ENCODE measurements at places on chromosomes 6 and 20.

DNA sequence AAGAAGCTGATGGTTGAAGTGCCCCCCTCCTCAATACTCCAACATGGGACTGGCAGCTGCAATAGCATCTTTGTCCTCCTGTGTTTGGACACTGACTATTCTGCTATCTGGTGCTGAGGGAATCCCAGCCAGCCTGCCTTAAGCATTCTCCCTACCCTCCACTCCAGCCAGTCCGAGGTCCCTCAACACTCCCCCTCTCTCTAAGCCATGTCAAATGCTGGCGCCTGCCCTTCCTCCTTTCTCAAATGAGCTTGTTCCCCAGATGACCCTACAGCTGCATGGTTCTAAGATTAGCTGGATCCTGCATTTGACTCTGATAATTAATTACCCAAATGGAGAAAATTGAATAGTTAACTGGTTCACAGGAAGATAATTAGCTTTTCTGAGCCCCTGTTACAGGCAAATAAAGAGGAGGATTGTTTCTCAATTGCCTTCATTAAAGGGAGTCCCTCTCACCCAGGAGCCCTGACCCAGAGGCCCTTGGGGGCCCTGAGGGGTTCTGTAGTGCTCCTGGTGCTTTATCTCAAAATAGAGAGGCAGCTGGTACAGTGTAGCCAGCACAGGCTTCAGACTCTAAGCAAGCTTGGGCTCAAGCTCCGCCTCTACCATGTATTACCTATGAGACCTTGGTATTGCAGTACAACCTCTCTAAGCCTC lies 37.9 kb upstream of the CHD6 start:
- no peak for DNase-seq

GRCh38 chr6:31689249-31690110 lies 8.6 kb upstream of the LY6G5C start:
- DNase-seq: no peak

DNA sequence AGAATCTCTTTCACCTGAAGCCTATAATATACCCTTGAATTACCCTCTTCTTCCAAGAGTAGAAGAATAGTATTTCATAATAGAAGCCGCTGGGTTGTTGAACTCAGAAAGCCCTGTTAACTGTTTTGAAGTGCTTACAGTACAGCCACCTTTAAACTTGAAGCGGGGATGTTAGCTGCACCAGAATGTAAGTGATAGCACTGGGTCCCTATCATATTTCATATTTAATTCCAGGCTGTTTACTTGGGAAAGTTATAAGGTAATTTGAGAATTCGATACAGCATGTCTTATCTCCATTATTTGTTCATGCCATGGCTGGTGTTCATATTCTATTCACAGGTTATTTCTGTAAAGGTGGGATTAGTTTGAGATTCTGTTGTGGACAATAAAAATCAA lies 63.5 kb upstream of the VSTM2L start:
- no peak for DNase-seq

- DNase-seq: no peak
Observed at GRCh38 chr20:46111028-46111835, 6.9 kb upstream of the CD40 start.

DNA sequence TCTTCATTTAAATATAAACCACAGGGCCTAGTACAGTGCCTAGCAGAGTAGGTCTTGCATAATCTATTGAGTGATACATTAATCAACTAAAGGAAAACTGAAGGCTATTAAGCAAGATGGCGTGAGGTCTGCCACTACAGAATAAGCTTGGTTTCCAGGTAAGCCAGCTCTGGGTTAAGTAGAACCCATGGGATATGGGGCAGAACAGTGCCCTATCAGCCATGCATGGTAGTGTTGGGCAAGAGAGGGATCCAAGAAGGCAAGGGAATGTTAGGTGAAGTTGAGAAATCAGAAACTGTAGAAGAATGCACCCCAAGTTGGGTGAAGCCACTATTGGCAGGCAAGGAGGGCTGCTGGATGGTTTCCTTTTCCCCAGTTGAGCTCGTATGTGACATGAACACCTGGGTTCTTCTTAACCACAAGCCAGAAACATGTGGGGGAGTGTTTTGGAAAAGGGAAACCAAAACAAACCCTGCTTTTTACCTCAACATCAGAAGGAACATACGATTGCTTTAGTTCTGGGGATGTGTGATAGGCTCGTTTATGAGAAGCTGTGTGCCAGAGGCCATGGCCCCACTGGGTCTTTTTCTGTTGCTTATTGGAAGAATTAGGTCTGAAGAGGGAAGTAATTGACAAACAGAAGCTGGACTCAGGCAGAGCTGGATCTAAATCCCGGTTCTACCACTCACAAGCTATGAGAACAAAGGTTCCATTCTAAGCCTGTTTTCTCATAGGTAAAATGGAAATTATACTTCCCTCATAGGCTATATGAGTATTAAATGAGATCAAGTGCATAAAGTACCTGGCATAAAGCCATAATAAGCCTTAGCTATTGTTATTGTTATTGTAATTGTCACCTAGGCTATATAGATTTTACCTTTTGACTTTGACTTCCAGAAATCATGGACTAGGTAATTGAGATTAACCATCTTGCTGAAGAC lies 33.5 kb downstream of the NEDD9 start:
- DNase-seq: no peak

DNA sequence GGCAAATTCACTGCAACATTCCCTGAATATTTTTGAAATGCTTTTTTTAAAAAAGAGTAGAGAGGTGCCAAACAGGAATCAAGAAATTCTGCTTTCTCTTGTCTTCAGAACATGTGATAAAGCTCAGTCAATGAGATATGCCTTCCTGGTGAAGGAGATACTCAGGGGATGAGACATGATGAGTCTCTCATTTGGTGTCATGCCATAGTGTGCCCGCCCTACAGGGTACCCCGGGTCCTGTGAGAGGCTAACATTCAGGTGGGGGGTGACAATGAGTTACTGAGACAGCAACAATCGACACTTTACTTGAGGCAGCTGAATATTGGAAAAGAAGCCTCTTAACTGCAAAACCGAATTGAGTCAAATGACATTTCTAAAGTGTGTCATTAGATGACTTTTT lies 6.7 kb downstream of the CCR6 start:
- no peak for DNase-seq

DNA sequence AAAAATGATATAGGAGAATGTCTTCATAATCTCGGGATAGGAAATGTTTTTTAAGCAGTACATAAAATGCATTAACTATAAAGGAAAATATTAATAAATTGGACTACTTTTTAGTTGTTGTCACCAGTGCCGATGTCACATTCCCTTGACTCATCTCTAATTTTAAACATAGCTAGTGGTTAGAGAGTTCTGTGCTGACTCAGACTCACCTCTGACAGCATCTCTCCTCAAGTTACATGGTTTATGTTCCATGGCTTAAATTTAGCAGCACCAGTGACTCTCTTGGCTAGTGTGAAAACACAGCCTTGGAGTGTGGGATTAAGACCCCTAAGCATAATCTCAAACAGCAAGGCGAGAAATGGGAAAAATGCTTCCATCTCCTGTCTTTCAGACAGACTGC lies 311.8 kb upstream of the MMS22L start:
- no peak for DNase-seq

DNA sequence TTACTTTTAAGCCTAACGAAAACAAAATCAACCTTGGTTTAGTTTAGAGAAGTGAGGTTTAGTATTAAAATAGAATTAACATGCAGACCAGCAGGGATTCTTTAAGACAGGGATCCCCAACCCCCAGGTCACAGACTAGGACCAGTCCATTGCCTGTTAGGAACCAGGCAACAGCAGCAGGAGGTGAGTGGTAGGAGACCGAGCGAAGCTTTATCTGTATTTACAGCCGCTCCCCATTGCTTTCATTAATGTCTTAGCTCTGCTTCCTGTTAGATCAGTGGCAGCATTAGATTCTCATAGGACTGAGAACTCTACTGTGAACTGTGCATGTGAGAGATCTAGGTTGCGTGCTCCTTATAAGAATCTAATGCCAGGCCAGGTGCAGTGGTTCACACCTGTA lies 225.9 kb downstream of the NKAIN2 start:
- DNase-seq: no peak

DNA sequence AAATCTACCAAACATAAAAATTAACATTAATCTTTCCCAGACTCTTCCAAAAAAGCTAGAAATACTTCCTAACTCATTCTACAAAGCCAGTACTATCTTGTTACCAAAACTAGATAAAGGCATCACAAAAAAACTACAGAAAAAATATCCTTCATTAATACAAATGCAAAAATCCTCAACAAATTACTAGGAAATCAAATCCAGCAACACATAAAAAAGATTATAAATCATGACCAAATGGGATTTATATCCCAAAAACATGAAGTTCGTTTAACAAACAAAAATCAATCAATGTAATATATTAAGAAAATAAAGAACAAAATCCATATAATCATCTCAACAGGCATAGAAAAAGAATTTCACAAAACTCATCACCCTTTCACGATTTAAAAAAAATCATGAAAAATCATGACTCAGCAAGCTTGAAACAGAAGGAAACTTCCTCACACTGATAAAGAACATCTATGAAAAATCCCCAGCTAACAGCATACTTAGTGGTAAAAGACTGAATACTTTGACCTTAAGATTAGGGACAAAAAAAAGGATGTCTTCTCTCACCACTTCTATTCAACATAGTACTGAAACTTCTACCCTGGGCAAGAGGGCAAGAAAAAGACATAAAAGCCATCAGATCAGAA lies 43.2 kb downstream of the RANBP9 start:
- DNase-seq: no peak

GRCh38 chr6:1986454-1987243 lies 258.8 kb downstream of the GMDS start:
- DNase-seq: no peak

Measured in vagina (tissue), 2 donors.